ENCODE measurements at places on chromosomes 16 and 17.

GRCh38 chr16:86118467-86119307 lies 219.7 kb downstream of the IRF8 start:
- DNase-seq = no peak

- no peak for DNase-seq
These were observed 46.1 kb upstream of the MARCHF10 start for GRCh38 chr17:62854098-62854680.

DNA sequence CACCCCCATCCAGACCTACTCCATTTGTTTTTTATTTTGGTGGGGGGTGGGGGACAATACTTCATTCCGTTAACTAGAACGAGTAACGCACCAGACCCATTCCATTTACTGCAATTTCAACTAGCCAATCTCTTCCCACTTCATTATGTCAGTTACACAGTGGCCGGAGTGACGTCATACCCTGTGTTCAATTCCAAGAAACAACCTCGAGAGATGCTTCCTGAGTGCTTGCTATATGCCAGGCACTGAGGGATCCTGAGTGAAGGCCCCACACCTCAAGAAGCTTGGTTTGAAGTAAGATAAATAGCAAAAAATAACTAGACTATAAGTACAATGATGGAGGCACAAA lies 9.1 kb upstream of the SIAH1 start:
- no peak for DNase-seq

DNA sequence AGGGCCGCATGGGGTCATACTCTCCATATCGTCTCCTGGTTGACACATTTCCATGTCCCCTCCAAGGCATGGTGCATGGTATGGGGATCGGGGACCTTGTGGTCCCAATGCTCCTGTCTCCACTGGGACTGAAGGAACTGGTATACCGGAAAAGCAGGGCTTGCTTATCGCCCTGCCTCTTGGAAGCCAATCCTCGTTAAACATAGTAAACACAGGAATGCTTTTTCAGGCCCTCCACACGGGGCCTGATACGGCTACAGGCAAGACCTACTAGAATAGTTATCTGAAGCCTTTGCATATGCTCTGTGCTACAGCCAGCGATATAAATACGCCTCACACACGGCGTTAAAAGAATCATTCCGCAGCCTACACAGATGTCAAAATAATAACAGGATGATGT lies 159.5 kb downstream of the SHISA9 start:
- DNase-seq = no peak

- no peak for DNase-seq
These were observed 18.0 kb downstream of the XPO6 start for GRCh38 chr16:28193530-28194423.

GRCh38 chr17:67435786-67436185 lies 58.7 kb downstream of the PITPNC1 start:
- no peak for DNase-seq

DNA sequence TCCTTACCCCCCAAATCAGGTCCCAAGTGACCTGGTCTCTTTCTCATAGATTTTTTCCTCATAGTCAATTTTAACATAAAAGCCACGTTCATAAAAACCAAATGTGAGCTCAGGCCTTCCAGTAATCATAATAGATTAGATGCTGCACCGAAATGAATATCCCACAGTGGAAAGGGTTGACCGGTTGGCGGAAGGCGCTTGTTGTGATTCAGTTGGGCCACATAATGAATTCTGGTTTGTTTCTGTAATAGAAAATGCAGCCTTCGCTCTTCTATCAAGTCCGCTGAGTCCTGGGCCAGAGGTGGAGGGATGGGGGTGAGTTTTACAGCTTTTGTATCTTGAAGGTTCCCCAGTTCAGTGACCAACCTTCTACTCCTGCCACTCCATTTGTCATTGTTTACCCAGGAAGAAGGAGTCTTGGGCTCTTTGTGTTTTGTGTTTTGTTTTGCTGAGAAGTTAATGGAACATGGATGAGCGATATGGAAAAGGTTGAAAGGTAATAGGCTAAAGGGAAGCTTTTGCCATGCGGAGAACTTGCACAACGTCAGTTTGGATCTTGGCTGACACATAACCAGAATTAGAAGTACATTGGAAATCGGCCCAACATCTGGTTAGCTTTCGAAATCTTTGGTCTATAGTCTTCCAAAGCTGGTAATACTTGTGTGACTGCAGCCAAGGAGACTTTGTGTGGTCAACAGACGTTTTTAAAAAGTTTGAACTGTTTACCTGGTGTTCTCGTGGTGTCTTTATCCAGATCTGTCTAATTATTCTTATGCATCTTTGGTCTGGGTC lies 89.5 kb downstream of the CLEC16A start:
- DNase-seq = no peak

GRCh38 chr17:29004081-29004692 lies 1.6 kb downstream of the SEZ6 start:
- peak; percentile 78 for DNase-seq

DNA sequence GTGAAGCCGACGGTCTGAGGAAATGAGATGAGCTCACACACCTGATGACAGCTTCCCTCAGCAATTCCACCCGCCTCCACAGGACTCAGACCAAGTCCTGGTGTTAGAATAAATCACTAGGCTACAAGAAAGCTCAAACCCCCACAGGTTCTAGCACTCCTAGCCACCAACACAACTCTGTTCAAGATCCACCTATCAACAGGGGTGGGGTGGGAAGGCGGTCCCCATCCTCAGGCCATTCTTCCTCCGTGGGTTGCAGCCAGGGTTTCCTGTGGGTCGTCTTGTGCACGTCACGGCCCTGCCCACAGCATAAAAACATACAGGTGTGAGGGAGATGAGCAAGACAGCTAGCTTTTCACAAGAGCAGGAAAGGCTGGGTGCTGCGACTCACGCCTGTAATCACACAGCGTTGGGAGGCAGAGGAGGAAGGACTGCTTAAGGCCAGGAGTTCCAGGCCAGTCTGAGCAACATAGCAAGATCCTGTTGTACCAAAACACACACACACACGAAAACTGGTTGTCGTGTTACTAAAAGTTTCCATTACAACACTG lies 81.1 kb downstream of the ANKRD11 start:
- DNase-seq = no peak

- DNase-seq = peak; percentile 79
These were observed 7.9 kb upstream of the SOST start for GRCh38 chr17:43766413-43767052.

GRCh38 chr17:42704837-42705494 lies 22.6 kb downstream of the CNTNAP1 start:
- no peak for DNase-seq

GRCh38 chr16:28897826-28898225 lies 19.5 kb downstream of the ATP2A1 start:
- DNase-seq = no peak

GRCh38 chr17:73706858-73707257 lies 62.6 kb upstream of the SDK2 start:
- DNase-seq = no peak

Data from head of caudate nucleus (tissue), 42 donors.